ENCODE measurements at places on chromosomes 6 and 20.

- no peak for DNase-seq
Observed at GRCh38 chr6:38933426-38933825, 115.2 kb upstream of the GLP1R start.

GRCh38 chr20:50915424-50915823 is 15.8 kb downstream of the ADNP start:
- DNase-seq: no peak

DNA sequence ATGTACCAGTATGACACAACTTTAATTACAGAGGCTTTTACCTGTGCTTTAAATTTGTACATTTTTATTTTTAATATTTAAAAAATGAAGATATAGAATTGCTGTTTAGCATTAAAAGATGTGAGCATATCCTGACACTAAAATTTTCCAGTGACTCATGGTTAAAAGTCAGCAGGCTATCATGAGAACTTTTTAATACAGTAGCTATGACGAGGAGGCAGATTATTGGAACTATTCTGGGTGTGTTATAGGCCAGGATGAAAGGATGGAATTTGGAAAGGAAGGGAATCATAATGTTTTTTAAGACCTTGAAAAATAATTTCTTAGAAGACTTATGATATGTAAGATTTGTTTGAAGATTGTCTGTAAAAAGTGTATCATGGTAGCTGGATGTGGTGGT is 91.0 kb downstream of the GFRA4 start:
- no peak for DNase-seq

GRCh38 chr6:14518515-14519217 is 401.1 kb downstream of the CD83 start:
- DNase-seq: no peak

DNA sequence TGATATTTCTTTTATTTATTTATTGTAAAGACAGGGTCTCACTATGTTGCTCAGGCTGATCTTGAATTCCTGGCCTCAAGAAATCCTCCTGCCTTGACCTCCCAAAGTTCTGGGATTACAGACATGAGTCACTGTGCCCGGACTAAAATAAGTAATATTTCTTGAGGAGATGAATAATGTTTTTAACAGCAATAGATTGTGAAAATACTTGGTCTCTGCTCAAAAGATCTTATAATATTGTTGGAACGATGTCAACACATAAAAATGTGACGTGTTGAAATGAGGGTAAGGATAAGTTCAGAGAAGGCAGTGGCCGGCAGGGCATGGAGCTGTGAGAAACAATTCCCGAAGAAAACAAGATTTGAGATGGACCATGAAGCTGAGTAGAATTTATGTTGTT is 178.7 kb downstream of the GJA1 start:
- no peak for DNase-seq

DNA sequence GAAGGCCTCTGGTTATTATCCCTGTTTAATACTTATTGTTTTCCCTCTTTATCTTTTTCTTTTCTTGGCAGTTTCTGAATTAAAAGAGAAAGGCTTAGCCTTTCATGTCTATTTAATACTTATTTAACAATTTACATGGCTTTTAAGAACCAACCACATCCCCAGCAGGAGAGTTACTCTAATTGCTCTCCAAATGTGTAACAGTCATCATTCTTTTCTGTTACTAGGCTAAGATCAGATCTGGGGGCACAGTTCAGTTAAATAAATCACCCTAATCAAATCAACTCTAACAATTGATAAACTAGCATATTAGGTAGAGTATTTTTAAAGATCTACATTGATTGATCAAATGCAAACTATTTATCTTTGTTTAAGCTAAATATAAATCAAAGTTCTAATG is 54.1 kb upstream of the NT5E start:
- no peak for DNase-seq

DNA sequence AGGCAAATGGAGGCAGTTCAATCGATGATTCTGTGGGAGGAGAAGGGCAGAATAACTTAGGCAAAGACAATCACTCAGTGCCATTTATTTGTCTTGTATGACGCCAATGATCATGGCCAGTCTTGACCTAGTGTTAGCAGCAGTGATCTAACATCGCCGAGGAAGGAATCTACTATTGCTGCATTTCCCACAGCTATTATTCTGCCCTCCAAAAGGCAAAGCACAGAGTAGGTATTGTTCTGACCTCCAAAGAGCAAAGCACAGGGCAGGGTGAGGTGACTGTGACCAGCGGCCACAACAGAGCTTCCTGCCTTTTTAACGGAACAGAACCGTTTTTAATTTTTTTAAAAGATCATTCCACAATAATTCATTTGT is 235.9 kb downstream of the CDH4 start:
- no peak for DNase-seq

DNA sequence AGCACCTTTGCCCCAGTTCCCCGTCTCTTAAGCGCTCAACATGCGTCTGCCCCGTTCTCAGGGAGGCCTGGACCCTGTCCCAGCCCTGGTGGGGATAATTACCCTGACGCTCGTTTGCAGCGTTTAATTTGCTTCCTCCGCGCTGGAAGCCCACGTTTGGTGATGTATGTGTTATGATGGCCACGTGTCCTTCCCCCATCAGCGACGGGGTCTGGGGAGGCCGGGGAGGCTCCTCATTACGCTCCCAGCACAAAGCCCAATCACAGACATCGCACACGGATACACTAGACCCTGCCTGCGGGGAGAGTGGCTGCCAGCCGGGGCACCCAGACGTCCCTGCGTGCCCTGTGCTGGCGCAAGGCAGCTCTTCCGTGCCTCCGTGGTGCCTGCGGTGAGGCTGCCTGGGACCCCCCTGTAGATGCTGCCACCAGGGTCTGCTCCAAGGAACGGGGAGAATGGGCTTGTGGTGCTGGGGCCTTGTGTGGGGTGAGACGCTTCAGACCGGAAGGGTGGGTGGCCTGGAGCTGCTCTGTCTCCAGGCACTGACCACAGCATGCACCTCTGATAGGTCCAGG is 10.2 kb upstream of the CHRNA4 start:
- no peak for DNase-seq

DNA sequence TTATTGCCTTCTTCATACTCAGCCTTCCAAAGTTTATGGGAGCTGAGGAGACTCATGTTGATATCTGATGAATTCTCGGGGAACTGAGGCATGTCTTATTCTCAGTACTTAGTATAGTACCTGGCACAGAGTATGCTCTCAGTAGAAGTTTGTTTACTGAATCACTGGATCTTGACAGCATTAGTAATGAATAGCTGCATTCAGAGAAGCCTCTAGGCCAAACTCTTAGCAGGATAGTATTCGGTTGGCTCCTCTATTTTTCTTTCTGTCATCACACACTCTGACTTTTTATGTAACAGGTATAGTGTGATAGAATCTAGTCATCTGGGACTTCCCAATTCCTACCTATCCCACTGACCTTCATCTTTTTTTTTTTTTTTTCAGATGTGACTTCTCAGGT is 566.4 kb upstream of the MAN1A1 start:
- no peak for DNase-seq

- DNase-seq: no peak
Observed at GRCh38 chr6:81547149-81547548, 205.3 kb downstream of the TENT5A start.

DNA sequence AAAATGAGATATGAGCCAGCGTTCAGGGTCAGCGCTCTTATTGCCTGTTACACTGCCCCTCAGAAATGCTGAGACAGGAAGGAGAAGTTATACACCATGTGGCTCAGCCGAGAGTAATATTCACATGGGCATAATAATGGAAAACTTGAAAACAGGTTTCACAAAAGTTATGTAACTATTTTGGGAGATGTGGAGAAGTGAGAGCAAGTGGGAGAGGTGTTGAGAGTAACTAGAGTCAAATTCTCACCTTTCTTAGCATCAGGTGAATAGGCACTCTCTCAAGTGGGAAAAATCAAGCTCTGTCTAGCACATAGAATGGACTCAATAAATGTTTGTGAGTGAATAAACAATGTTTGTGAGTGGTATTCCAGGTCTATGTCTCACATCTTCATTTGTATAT is 94.5 kb downstream of the TBX18 start:
- DNase-seq: no peak

DNA sequence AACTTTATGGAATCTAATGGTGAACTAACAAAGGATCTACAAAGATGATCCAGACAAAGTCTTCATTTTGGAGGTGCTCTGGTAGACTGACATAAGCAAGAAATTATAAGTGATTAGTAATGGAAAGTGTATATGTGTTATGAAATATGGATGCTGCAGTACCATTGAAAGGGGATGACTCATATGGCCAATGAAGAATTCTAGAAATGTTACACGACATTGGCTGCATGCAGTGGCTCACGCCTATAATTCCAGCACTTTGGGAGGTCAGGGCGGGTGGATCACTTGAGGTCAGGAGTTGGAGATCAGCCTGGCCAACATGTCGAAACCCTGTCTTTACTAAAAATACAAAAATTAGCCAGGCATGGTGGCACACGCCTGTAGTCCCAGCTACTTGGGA is 23.5 kb downstream of the CFAP206 start:
- no peak for DNase-seq

DNA sequence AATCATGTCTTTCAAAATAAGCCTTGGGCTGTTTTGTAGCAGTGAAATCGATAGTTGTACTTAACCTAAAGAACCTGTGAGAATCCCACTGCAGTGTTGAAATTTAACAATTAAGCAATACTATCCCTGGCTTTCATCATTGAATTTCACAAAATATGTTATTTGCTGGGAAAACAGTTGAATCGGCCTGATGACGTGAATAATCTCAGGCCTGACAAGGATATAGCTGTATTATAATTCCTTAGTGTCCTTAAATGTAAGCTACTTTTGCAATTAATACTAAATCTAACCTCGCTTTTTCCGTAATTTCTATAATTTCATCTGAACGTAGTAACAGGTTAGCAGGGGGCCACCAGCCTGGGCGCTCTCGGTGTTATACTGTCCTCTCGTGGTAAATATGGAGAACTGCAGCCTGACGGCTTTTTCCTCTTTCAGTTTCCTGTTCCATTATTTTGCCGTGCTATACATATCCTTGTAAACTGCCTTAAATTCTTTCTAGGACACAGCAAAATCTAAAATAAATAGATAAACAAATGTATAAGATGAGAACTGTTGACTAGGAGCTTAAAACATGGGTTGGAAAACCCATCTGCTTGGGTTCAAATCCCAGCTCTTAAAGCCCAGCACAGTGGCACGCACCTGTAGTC is 24.0 kb downstream of the MTFR2 start:
- DNase-seq: no peak

GRCh38 chr6:14035071-14035847 is 82.3 kb upstream of the CD83 start:
- no peak for DNase-seq

GRCh38 chr6:129785756-129786135 is 75.4 kb downstream of the TMEM244 start:
- DNase-seq: no peak

DNA sequence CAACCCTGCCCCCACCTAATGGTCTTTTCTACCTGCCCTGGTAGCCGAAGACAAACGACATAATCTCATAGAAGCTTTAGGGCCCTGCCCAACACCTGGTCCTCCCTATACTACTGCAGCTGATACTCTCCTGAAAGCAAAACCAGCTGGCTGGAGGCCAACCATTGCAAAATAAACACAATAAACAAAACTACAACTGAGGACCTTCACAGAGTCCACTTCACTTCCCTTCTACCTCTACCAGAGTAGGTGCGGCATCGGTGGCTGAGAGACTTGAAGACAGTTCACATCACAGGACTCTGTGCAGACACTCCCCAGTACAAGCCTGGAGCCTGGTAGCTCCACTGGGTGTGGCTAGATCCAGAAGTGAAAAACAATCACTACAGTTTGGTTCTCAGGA is 476.2 kb downstream of the MMUT start:
- DNase-seq: no peak

- DNase-seq: no peak
Observed at GRCh38 chr20:64261138-64261537, 5.6 kb downstream of the PCMTD2 start.

DNA sequence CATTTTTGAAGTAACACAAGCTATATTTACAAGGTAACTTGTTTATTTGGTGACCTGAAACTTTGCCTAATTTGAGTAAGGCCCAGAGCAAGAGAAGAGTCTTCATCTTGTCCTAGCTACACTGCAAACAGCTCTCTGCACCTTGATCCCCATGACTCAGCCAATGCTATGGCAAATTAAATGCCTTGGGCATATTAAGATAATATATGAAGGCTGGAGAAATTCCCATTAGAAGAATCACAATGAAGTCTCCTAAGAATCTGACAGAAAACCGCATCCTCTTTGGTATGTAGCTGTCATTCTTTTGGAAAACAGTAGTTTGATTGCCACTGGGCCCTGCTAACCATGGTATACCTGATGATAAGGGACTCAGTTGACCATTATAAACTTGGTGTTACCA is 204.5 kb downstream of the UBE3D start:
- no peak for DNase-seq

DNA sequence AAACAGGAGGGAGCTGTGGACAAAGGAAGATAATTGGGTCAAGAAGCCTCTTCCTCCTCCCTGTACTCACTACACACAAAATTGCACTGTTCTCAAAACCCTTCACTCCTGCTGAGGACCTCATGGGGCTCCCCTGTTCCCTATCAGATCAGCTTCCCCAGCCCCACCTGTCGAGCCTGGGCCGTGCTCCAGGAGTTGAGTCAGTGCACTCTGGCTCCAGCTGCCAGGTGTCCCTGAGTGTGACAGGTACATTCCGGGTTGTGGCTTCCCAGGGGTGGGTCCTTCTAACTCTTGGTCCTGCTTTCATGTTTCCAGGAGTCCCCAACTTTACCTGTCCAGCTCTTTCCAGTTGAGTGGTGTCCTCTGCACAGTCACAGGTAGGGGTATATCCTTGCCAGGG is 8.4 kb downstream of the RAB5IF start:
- no peak for DNase-seq

DNA sequence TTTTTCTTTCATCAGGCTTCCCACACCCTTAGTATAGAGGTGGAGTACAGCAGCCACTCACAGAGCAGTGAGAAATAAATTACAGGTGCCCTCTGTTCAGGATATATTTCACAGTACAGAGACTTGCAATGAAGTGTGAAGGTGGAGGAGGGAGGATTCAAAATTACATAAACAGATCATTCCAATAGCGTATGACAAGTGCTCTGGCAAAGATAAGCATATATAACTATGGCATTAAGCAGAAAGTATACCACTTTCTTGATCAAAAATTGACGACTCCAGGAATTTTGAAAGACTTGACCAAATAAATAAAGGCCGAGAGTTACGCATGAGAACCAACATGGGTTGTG is 108.7 kb downstream of the GPX5 start:
- no peak for DNase-seq

- DNase-seq: no peak
Observed at GRCh38 chr6:113143206-113143605, 713.9 kb upstream of the MARCKS start.
